Stomach (tissue), 19 donors: ENCODE measurements at places on chromosomes 13 and 19. TPM values are rescaled to one million over a fixed set of nuclear protein-coding genes. Genes with fewer than 3 reads are reported as not detected.

DNA sequence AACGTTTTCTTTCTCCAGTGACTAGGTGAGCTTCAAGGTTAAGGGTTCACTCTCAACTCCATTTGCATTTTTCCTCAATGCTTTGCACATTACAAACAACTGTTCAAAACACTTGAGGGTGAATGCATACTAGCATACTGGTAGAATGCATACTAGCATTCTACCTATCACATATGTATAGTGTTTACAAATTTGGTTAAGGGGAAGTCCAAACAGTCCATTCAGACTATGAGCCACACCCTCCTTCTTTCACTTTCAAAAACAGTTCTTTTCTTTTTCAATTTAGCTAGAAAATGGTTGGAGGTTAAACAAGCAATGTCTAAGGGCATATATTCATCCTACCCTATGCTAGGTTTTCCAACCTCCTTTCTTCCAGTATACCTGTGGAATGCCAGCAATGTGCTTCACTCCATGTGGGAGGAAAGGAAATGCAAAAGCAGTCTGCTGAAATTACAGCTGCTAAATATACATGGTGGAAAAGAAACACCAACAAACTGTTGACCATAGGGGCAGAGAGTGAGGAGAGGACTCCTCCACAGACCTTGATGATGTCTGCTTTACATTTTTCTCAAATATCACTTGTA, 102.6 kb downstream of the DOCK9 start:
- no peak overlapping the region for H3K4me3 ChIP-seq
- H3K27me3 ChIP-seq = no peaks in the 10 kb centered on the region
- no peak overlapping the region for H3K27ac ChIP-seq
- H3K36me3 ChIP-seq = peaks cover 25% of the 10 kb centered on the region
- no peaks in the 10 kb centered on the region for H3K4me1 ChIP-seq
- no peak for DNase-seq

GSX1 gene
- polyA plus RNA-seq = not detected

GRCh38 chr13:76741624-76742023, 144.6 kb downstream of the KCTD12 start:
- no peaks in the 10 kb centered on the region for H3K36me3 ChIP-seq
- no peak for DNase-seq
- no peaks in the 10 kb centered on the region for H3K27me3 ChIP-seq
- no peak overlapping the region for H3K27ac ChIP-seq
- H3K4me1 ChIP-seq = no peaks in the 10 kb centered on the region

- no peaks in the 10 kb centered on the region for H3K27me3 ChIP-seq
- no peak for DNase-seq
Measured at GRCh38 chr13:20491926-20492435, 33.7 kb downstream of the CRYL1 start.

ING1 gene
- polyA plus RNA-seq = 7.0 TPM

DNA sequence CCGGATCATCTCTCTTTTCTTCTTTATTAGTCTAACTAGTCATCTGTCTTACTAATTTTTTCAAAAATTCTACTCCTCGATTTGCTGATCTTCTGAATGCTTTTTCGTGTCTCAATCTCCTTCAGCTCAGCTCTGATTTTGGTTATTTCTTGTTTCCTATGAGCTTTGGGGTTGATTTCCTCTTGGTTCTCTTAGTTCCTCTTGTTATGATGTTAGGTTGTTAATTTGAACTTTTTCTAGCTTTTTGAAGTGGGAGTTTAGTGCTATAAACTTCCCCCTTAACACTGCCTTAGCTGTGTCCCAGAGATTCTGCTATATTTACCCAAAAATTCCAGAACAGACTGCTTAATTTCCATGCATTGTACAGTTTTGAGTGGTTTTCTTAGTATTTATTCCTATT, 3.4 kb downstream of the FCAR start:
- H3K27me3 ChIP-seq = peaks cover 13% of the 10 kb centered on the region
- no peaks in the 10 kb centered on the region for H3K36me3 ChIP-seq
- H3K4me1 ChIP-seq = no peaks in the 10 kb centered on the region
- H3K4me3 ChIP-seq = no peak overlapping the region

DNA sequence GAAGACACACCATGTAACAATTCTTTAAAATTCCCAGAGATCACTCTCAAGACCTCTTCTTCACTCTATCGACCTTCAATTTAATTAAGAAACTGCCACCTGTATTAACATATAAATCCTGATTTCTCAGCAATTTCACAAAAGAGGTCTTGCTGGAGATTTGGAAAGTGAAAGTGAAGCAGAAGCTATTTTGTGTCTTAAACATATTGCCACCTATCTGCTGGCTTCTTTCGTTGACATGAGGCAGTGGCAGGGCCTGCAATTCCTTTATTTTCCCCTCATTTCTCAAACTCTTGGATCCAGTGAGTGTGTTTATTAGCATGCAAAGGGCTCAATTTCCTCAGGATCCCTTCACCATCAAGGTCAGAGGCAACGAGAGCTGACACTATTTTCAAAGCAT, 780.2 kb upstream of the SLITRK1 start:
- H3K27me3 ChIP-seq = no peaks in the 10 kb centered on the region
- H3K4me3 ChIP-seq = no peak overlapping the region
- H3K36me3 ChIP-seq = no peaks in the 10 kb centered on the region
- DNase-seq = no peak
- H3K4me1 ChIP-seq = no peaks in the 10 kb centered on the region

- H3K27me3 ChIP-seq = no peaks in the 10 kb centered on the region
- DNase-seq = no peak
- H3K4me1 ChIP-seq = peaks cover 3% of the 10 kb centered on the region
- no peak overlapping the region for H3K27ac ChIP-seq
Measured at GRCh38 chr13:97329331-97329730, 104.6 kb upstream of the RAP2A start.

- DNase-seq = no peak
- H3K27ac ChIP-seq = no peak overlapping the region
- H3K4me3 ChIP-seq = no peak overlapping the region
- no peaks in the 10 kb centered on the region for H3K36me3 ChIP-seq
Measured at GRCh38 chr13:36014763-36015162, 116.4 kb downstream of the DCLK1 start.

DNA sequence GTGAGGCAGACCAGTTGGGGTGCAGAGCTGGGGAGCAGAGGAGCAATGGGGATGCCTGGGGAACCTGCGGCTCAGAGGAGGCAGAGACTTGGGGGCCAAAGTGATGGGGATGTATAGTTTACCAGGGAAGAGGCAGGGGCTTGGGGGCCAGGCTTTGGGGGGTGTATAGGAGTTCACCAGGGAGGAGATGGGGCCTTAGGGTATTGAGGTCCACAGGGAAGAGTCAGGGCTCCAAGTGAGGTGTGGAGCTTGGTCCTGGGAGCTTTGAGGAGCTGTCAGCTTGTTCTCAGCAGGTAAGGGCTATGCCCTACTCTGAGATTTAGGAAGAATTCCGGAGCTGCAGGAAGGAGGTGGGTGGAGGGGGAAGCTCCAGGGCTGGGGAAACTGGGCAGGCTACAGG, 10.8 kb downstream of the TNFAIP8L1 start:
- H3K27ac ChIP-seq = no peak overlapping the region
- no peak for DNase-seq
- H3K36me3 ChIP-seq = peaks cover 34% of the 10 kb centered on the region
- H3K27me3 ChIP-seq = no peaks in the 10 kb centered on the region
- no peak overlapping the region for H3K4me3 ChIP-seq

CXCL17 gene
- polyA plus RNA-seq = 107 TPM

MICOS13 gene
- polyA plus RNA-seq = 136 TPM

CYP4F2 gene
- not detected for polyA plus RNA-seq

KIRREL2 gene
- 0.65 TPM for polyA plus RNA-seq

DNA sequence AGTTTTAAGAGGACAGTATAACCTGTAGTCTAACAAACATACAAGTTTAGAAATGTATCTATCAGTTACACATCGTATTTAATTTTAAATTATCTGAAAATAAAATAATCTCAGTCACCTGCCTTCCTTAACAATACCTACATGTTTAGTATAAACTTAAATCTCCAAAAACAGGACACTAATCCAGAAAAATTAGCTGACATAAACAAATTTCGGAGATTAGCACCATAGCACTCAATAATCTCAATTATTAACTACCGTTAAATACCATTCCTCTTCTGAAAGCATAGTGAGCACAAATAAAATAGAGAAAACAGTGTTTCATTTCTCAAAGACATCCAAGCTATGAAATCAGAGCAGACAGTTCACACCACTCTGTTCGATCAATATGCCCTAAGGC, 13.2 kb downstream of the MED4 start:
- DNase-seq = no peak
- H3K36me3 ChIP-seq = peaks cover 94% of the 10 kb centered on the region
- H3K4me3 ChIP-seq = no peak overlapping the region
- H3K4me1 ChIP-seq = peaks cover 2% of the 10 kb centered on the region

DYRK1B gene
- 5.7 TPM for polyA plus RNA-seq

FEM1A gene
- polyA plus RNA-seq = 4.0 TPM
